T-cell (primary cell): ENCODE measurements at places on chromosomes 3 and 15. TPM values are rescaled to one million over a fixed set of nuclear protein-coding genes. Genes with fewer than 3 reads are reported as not detected.
A peak's percentile ranks its signal among the peaks of the same experiment; 100 is the strongest.

ZNF385D gene
- total RNA-seq, result 0.38 TPM

C15orf39 gene
- 25.2 TPM for total RNA-seq

INSYN1 gene
- total RNA-seq, result not detected

DNA sequence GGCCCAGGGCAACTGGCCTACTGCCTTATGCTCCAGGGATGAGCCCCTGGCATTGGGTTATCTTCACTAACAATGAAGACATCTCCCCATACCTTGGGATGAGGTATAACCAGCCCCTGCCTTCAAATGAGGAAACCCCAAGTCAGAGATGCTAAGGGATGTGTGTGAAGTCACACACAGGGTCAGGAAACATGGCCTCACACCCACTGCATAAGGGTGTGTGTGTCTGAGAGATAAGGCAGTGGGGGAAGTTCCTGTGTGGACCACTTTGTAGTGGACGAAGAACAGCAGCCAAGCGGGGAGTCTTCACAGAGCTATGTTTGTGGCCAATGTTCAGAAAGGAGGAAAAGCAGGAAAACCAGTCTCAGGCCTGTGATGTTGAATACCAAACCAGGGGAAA is 10.5 kb downstream of the ELP6 start:
- H3K36me3 ChIP-seq, result peaks cover 65% of the 10 kb centered on the region
- no peak overlapping the region for H3K27ac ChIP-seq
- no peaks in the 10 kb centered on the region for H3K27me3 ChIP-seq
- no peak for DNase-seq

DNA sequence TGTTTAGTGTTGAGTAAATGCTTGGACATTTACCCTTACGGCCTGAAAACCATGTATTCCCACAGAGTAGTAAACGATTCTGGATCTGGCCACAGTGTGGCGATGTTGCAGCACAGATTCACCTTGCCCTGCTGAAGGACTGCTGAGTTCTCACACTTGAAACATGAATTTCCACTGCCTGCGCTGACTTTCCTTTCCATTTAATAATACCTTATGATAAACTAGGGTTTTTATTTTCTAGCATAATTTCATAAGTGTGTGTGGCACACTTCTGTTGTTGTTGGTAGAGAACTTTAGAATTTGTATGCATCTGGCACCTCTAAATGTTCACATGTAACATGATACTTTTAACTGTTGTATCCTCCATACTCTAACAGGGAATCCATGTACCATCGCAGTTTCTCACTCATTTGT is 53.9 kb downstream of the C3orf38 start:
- no peaks in the 10 kb centered on the region for H3K36me3 ChIP-seq
- H3K4me3 ChIP-seq, result no peak overlapping the region
- peak; percentile 16 for DNase-seq

DNA sequence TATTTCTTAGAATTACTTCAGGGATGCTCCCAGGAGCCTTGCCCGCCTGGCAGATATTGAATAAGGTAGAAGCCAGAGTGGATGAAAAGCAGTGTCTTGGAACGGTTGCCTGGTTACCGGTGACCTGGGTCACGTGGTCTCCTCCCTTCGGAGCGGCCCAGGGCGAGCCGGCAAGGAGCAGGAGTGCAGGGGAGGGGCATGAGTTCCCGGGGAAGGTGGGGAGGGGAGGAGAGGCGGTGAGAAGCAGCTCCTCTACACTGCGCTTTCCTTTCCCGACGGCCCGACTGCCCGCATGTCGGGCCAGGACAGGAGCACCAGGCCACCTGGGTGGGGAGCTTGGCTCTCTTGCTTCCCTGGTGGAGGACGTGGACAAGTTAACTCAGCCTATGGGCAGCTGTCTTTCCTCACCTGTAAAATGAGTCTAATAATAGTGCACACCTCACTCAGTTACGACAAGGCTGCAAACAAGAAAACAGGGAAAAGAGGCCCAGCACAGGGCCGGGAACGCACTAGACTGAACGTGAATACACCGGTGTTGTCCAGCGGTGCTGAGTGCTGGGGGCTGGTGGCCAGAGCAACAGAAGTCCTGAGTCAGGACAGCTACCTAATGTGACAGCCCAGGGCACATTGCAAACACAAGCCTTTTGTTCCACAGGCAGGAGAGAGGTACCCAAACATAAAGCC is 198.3 kb downstream of the ADAMTS9 start:
- no peak overlapping the region for H3K4me3 ChIP-seq
- no peak overlapping the region for H3K27ac ChIP-seq
- no peaks in the 10 kb centered on the region for H3K4me1 ChIP-seq
- no peaks in the 10 kb centered on the region for H3K36me3 ChIP-seq
- DNase-seq, result no peak

GRCh38 chr15:70435872-70436271 is 327.5 kb downstream of the UACA start:
- no peak for DNase-seq
- no peak overlapping the region for H3K27ac ChIP-seq
- H3K4me3 ChIP-seq, result no peak overlapping the region
- H3K27me3 ChIP-seq, result peaks cover 3% of the 10 kb centered on the region
- H3K36me3 ChIP-seq, result no peaks in the 10 kb centered on the region
